ENCODE measurements at places on chromosomes 1 and 21.

- no peak for DNase-seq
These were observed 14.1 kb downstream of the TTC3 start for GRCh38 chr21:37087188-37087587.

GRCh38 chr1:175597969-175598765 is 145.2 kb downstream of the TNR start:
- DNase-seq = no peak

- no peak for DNase-seq
These were observed 21.3 kb upstream of the VANGL1 start for GRCh38 chr1:115620453-115620852.

GRCh38 chr1:193083365-193084088 is 21.7 kb downstream of the GLRX2 start:
- no peak for DNase-seq

GRCh38 chr1:35175098-35175576 is 17.8 kb downstream of the SFPQ start:
- no peak for DNase-seq

DNA sequence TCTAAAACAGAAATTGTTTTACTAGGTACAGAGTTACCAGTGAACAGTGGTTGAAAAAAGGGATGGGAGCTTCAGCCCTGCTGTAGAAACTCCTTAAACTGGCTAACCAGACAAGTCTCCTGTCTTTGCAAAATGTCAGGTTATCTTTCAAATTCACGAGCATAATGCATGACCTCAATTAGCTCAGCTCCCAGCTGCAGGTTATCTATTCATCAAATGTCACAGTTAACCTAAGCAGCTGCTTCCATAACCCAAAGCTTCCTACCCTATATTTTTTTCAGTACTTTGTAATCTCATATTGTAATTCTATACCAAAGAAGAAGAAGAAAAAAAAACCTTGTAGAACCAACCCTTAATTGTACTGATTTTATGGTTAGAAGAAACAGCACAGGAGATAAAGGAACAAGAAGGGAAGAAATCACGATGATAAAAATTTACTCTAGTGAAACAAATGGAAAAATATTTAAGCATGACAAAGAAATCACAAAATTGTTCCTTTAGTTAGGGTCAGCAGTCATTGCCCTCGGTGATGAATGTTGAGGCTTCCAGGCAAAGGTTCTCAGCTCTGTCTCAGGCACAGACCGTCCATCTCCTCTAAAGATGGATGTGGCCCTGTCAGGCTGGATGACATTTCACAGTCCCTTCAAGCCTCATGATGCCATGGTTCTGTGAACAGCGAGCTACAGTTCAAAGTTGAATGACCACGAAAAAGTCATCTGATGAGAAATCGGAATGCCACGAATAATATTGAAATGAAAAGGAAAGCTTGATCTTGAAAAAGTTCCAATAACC is 95.9 kb downstream of the PLD5 start:
- DNase-seq = no peak

GRCh38 chr1:112698366-112699310 is 8.3 kb downstream of the RHOC start:
- no peak for DNase-seq

DNA sequence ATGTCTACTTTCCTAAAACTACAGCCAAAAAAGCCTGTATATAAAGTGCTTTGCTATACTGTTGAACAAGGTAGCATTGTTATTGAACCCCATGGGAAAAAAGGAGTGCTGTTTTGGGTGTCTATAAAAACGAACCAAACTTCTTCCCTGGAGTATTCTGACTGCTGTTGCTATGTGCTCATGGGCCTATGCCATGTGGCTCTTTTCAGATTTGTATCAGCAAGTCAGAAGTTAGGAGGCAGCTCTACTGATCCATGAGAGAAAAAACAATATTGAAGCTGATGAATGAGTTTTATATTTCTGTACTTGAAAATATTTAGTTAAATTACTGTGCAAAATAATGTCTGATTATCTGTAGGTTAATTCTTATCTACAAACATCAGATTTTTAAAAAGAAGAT is 66.5 kb downstream of the ADGRL2 start:
- DNase-seq = no peak

DNA sequence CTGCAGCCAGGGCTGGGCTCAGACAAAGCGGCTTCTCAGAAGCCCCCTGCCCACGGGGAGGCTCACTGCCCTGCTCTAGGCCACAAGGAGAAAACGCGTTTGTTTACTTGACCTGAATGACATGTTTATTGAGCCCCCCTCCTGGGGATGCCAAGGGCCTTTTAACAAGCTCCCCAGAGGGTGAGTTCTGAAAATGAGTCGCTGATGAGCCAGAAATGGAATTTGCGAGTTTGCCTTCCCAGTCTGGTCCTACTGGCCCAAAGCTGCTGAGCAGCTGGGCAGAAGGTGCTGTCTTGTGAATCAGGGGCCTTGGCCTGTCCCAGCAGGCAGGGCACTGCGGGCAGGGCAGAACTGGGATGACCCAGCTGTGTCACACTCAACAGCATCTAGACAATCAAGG is 120.6 kb downstream of the SYF2 start:
- no peak for DNase-seq

DNA sequence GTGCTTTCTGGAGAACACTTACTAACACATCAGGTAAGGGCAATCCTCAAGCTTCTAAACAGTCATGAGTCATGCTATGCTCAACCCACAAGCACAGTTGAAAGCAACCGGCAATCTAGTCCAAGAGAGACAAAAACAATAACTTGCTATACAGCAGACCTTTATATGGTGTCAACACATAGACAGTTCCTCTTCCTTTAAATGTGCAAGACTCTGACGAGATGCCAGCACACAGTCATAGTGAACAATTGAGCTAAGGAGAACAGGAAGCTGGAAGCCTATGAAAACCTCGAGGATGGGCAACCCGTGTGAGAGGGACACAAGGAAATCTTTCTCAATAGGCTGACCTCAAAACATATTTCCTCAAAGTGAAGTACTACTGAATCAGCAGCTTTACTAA is 5.3 kb downstream of the ADIPOR1 start:
- no peak for DNase-seq

- DNase-seq = no peak
These were observed 2.3 kb upstream of the TNNT2 start for GRCh38 chr1:201379733-201380242.

GRCh38 chr1:159867664-159868026 is 5.2 kb upstream of the VSIG8 start:
- DNase-seq = no peak

GRCh38 chr1:172673761-172674160 is 14.9 kb downstream of the FASLG start:
- DNase-seq = no peak

GRCh38 chr1:205917466-205918238 is 25.6 kb downstream of the SLC26A9 start:
- DNase-seq = no peak

DNA sequence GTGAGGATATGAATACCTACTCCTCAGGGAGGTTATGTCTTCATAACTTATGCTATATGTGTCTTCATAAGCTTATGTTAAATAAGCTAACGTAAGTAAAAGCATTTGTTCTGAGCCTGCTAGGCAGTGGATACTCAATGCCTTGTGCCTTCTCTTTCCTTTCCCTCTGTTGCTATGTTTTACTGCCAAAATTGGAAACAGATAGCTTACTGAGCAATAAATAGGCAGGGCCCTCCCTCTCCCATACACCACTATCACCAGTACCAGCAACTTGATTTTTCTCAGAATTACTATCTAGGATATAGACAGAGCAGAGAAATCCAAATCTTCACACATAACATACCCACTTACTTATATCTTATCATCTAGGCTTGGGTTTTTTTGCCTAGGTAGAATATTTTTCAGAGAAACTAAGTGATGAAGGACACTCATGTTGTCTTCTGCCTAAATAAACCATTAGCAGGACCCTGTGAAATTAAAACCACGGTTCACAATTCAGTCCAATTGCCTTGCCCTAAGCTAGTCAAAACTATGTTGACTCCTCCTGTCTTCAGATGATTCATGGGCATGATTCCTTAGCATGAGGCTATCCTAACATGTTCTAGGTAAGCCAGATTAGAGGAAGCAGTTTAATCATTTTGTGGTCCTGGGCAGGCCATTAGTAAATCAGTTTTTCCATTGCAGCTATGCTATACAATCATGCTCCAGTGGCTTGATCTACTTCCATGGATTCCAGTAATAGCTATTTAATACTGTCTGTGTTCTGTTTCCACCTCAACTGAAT is 15.9 kb upstream of the LRRC8C start:
- DNase-seq = no peak

DNA sequence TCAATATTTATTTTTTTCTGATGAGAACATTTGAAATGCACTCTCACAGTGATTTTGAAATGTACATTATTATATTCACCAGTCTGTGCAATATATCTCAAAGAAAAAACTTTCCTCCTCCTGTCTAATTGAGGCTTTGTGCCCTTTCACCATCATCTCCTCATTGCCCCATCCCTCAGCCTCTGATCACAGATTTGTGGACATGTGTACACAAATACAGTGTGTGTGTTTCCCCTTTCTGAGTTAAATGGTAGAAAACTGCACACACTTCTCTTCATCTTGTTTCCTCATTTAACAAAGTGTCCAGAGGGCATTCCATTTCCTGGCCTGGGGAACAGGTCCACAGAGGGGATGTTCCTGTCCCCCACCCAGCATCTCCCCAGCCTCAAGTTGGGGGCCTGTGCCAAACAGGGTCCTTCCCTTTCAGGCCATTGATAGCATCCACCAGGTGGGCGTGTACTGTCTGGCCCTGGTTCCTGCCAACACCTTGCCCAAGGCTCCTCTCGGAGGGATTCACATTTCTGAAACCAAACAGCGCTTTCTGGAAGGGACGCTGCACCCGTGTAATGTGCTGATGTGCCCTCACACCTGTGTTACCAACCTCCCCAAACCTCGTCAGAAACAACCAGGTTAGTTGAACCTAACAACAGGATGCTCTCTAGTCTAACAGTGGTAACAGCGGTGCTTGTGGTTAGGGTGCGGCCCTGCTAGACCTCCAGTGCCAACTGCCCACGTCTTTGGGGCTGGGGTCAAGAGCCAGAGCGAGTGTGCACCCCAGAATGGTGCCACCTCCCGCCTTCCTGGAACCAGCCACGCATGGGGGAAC is 54.6 kb downstream of the S100B start:
- DNase-seq = no peak

- DNase-seq = no peak
These were observed 131.2 kb downstream of the PIK3R3 start for GRCh38 chr1:46001081-46001785.

GRCh38 chr1:180235502-180236239 is 5.6 kb downstream of the LHX4 start:
- DNase-seq = no peak

GRCh38 chr1:99646868-99647267 is 955 bp downstream of the PALMD start:
- DNase-seq = no peak

GRCh38 chr1:163305441-163305840 is 16.3 kb upstream of the NUF2 start:
- no peak for DNase-seq

GRCh38 chr1:201020040-201020591 is 3.4 kb downstream of the KIF21B start:
- no peak for DNase-seq

DNA sequence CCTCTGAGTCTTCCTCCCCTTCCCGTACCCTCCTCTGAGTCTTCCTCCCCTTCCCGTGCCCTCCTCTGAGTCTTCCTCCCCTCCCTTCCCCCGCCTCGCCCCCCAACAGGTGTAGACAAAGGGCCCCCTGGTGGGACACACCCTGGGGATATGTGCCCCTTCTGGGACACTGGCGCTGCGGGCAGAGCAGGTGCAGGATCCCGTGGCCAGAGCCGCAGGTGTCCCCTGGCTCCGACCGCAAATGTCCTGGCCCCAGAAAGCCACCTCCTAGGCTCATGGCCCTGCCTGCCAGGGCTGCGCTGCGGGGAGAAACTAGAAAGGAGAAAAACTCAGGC is 51.5 kb upstream of the ARHGEF16 start:
- no peak for DNase-seq

- peak; percentile 76 for DNase-seq
These were observed 6.7 kb upstream of the FAM167B start for GRCh38 chr1:32240140-32240951.

GRCh38 chr1:27595597-27595996 is 8.3 kb downstream of the AHDC1 start:
- DNase-seq = no peak

DNA sequence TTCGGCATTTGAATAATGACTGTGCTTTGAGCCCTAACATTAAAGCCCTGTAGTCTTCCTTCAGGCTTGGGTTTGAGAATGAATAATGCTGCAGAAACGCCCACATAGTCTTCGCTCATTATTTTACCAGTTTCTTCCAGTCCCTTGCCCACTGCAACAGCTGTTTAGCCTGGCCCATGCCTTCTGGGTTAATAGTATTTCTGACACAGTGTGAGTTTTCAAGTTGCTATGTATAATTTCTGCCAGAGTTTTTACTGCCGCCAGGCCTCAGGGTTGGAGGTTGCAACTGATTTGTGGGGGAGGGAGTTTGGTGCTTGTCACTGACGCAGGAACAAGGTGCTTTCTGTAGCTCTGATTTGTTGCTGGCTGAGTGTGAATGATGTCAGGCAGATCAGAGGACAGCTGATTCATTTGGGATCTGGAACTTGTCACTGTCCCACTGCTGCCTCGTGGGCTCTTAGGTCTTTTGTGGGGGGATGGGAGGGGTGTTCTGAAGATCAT is 109.8 kb downstream of the MAST2 start:
- no peak for DNase-seq

DNA sequence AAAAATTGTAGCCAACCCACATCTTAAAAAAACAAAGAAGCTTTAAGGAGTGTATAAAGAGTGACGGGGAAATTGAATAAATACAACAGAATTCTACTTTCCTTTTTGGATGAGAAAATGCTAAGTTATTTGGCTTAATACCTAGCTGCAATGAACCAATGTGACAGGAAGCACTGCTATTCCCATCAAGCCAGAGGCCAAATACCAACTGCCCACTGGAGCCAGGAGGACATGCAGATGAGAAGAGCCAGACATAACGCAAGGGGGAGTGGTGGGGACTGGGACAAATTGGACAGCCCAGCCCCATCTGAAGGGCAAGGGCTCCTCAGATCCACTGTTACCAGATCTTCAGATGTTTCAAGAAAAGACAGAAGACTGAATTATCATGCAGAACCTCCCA is 25.7 kb downstream of the DNAJC11 start:
- DNase-seq = no peak

DNA sequence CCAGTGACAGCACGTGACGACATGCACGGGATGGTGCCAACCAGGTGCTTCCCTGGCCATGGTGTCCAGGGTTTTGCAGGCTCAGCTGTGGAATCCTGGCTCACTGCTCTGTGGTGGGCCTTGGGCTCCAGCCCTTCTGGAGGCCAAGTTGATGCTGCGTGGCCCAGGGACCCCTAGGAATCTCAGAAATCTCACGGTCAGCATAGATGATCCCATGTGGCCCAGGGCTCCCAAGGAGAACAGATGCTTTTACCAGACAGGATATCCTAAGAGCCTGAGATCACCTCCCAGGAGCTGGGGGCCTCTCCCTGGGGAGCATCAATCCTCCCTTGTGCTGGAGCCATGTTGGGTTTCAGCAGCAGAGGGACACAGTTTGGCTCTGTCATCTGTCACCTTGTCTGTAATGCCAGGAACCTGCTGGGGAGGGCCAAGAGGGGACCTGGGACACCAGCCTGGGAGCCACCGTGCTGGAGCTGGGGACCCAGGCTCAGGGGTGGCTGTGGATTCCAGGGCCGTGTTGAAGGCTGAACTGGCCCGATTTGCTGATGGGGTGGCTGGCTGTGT is 63.9 kb downstream of the TRIM11 start:
- no peak for DNase-seq

Data from iPS DF 19.7 (cell line).